ENCODE measurements at places on chromosomes 6 and 20.

GRCh38 chr6:80673367-80673766 lies 566.9 kb downstream of the BCKDHB start:
- no peak for DNase-seq

- DNase-seq: no peak
These were observed 200.9 kb upstream of the PMEPA1 start for GRCh38 chr20:57910716-57911115.

DNA sequence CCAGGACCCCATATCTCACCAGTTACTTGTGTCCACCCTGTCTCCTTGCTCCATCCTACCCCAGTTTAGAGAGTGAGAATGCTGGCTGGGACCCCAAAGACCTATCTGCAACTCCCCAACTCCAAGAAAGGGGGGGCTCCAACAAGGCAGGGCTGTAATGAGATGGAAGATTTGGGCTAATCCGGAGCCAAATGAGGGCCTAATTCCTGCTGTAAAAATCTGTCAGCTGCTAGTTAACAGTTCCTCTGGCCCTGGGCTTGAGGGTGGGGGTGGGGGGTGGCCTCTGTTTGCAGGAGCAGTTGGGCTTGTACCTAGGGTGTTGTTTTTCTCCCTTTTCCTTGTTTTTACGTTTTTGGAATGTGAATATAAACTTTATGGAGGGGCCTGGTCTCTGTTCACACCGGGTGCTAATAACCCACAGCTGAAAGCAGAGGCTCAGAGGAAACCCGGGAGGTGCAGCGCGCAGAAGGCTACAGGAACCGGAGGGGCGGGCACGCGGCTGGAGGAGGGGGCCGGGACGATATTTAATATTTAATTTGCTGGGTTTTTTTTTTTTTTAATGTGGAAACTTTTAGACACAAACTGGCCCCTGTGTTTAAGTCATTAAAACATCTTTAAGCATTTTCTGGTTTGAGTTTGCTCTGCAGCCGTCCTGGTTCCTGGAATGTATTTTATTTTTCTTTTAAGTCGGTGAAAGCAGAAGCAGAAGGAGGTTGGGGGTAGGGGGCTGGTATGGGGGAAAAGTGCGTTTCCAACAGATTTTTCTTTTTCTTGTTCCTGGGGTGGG lies 70.7 kb downstream of the NCR2 start:
- DNase-seq: no peak

DNA sequence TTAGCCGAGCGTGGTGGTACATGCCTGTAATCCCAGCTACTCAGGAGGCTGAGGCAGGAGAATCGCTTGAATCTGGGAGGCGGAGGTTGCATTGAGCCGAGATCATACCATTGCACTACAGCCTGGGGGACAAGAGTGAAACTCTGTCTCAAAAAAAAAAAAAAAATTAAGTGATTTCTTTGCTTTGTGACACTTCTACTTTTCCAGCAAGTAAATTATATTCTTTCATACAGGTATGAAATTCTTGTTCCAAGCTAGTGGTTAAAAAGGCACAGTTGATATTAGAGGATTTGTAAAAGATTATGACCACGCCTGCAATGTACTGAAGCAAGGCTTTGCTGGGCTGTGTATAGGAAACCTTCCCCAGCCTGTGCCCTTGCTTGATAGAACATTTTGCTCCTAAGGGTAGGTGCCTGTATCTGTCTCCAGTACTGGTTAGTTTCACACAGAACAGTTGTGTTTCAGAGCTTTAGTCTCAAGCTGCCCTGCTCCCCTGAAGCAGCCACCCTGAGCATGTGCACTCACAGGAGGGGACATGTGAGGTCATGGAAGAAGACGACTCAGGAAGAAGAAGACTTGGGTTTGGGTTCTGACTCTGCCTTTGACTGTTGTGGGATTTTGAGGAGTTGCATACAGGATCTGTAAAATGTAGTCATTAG lies 10.2 kb downstream of the PTPN1 start:
- no peak for DNase-seq

GRCh38 chr20:59032713-59033059 lies 551 bp upstream of the ATP5F1E start:
- DNase-seq: no peak

DNA sequence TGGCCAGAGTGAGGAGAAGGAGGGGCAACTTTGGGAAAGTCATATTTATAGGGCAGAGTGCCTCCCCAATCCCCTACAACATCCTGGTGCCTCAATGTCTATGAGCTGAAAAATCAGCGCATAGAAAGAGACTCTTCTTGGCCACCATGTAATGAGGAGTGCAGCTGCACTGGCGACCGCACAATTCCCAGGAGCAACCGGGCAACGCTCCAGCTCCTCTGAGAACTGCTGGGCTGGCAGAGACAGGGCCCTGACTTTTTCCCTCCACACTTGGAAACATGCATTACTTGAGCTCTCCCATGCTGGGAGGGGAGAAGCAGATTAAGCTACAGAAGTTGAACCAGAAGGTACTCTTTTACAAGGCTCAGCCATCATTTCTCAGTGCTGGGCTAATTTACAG lies 31.4 kb upstream of the MARCKS start:
- peak; percentile 88 for DNase-seq

- DNase-seq: no peak
These were observed 341.7 kb downstream of the CDH26 start for GRCh38 chr20:60299951-60300350.

- no peak for DNase-seq
These were observed 97.7 kb downstream of the PSMB1 start for GRCh38 chr6:170455335-170455979.

GRCh38 chr6:112682071-112682470 lies 334.9 kb downstream of the RFPL4B start:
- DNase-seq: no peak

- no peak for DNase-seq
These were observed 126.9 kb downstream of the MRPL14 start for GRCh38 chr6:44000164-44000842.
